NCI-H345 (cell line): ENCODE measurements at places on chromosomes 12 and 14.

- no peak for DNase-seq
Observed at GRCh38 chr14:57833323-57833722, 32.6 kb downstream of the SLC35F4 start.

- no peak for DNase-seq
Observed at GRCh38 chr14:99980299-99980698, 84.9 kb upstream of the EVL start.

DNA sequence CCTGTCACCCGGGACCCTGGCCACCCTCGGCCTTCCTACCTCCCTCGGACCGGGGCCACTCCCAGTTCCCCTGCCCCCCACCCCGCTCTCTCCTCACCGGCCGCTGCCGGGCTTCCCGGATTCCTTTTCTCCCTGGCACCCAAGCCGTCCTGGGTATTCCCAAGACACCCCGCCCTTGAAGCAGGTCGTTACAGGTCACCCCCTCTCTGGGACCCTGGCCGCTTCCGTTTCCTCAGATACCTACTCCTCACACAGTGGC is 493 bp downstream of the NUMB start:
- peak; percentile 51 for DNase-seq

- no peak for DNase-seq
Observed at GRCh38 chr14:102209224-102209966, 69.7 kb downstream of the WDR20 start.

DNA sequence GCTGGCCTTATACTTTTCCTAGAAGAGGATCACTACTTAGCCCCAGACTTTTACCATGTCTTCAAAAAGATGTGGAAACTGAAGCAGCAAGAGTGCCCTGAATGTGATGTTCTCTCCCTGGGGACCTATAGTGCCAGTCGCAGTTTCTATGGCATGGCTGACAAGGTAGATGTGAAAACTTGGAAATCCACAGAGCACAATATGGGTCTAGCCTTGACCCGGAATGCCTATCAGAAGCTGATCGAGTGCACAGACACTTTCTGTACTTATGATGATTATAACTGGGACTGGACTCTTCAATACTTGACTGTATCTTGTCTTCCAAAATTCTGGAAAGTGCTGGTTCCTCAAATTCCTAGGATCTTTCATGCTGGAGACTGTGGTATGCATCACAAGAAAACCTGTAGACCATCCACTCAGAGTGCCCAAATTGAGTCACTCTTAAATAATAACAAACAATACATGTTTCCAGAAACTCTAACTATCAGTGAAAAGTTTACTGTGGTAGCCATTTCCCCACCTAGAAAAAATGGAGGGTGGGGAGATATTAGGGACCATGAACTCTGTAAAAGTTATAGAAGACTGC is 1.5 kb downstream of the MGAT2 start:
- DNase-seq = no peak

DNA sequence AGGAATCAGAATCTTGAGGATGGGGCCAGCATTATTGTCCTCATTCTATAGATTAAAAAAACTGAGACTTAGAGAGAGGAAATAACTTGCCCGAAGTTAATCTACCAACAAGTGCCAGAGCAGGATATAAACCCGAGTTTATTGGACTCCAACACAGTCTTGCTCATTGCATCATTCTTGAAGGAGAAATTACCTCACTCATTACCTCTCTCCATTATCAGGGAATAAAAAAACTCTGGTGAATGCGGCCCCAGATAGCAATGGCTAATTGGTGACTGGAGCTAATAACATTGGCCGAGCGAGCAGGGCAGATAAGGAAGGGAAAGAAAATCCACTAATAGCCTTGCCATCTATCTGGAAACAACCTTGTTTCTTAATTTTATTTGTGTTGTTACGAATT is 24.7 kb upstream of the TMED10 start:
- no peak for DNase-seq

DNA sequence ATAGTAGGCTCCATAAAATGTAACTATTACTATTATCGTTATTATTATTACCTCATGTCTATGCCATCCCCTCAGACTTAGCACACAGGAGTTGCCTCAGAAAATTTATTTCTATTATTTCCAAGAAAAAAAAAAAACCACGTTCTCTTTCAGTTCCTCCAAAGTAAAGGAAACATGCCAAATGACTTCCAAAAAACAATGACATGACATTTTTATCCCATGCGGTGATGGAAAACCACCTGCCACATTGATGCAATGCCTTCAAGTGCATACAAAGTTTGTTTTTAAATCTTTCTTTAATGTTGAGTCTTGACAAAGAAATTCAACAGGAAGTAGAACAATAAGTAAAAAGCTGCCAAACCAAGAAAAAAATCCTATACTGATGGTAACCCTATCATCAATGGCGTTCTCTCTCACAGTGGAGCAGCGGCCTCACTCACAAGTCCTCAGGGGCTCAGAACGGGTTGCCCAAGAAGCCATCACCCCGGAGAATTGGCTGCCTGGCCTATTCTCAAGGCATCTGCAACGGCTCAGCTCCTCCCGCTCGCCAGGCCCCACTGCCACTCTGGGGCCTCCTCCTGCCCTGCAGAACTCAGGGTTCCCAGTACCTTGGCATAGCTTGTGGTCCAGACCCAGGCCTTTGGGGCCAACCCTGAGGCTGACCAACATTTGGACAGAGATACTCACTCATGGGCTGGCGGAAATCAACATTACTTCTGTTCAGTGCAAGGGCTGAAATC is 51.9 kb downstream of the SERPINA3 start:
- no peak for DNase-seq

DNA sequence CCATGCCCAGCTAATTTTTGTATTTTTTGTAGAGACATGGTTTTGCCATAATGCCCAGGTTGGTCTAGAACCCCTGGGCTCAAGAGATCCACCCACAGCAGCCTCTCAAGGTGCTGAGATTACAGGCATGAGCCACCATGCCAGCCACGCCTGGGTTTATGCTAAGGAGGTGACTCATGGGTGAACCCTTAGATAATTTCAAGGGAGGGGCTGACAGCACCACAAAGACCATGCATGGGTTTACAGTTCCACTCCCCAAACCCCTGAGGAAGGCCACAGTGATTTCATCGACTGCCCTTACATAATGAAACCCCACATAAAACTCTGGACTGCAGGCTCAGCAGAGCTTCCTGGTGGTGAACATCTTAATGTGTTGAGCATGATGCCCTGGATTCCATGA is 33.7 kb downstream of the TMEM132D start:
- DNase-seq = no peak

GRCh38 chr12:106629797-106630659 is 47.2 kb downstream of the RFX4 start:
- DNase-seq = no peak

GRCh38 chr12:2735432-2735831 is 59.3 kb upstream of the FKBP4 start:
- DNase-seq = no peak
